ENCODE measurements at places on chromosomes 2 and 18.

- DNase-seq = no peak
These were observed 1.0 kb upstream of the ORC2 start for GRCh38 chr2:200964498-200964897.

GRCh38 chr2:101501443-101501842, 26.5 kb upstream of the RFX8 start:
- no peak for DNase-seq

- no peak for DNase-seq
These were observed 54.1 kb downstream of the CPO start for GRCh38 chr2:206993396-206993911.

GRCh38 chr2:237321746-237322145, 92.2 kb downstream of the COL6A3 start:
- no peak for DNase-seq

GRCh38 chr18:35592298-35592697, 10.8 kb downstream of the GALNT1 start:
- peak; percentile 33 for DNase-seq

DNA sequence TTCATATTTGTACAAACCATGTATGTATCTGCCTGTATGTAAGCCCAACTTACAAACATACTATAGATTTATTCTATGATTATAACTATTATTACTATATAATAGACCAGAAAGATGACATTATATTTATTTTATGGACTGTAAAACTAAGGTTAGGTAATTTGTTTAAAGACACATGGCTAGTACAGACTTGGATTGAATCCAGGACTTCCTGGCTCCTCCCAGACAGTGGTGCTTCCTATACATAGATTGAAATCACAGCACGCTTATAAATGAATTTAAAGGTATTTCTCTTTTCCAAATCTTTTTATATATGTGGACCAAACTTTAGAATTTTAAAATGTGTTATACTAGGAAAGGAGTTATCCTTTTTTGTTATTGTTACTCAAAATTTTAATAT, 151.6 kb upstream of the MYO3B start:
- no peak for DNase-seq

DNA sequence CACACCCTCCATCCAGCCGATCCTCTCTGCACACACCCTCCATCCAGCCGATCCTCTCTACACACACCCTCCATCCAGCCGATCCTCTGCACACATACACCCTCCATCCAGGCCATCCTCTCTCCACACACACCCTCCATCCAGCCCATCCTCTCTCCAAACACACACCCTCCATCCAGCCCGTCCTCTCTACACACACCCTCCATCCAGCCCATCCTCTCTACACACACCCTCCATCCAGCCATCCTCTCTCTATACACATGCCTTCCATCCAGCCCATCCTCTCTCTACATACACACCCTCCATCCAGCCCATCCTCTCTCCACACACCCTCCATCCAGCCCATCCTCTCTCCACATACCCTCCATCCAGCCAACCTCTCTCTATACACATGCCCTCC, 83.1 kb downstream of the EIPR1 start:
- no peak for DNase-seq

GRCh38 chr2:158893026-158893425, 75.4 kb upstream of the TANC1 start:
- DNase-seq = no peak

DNA sequence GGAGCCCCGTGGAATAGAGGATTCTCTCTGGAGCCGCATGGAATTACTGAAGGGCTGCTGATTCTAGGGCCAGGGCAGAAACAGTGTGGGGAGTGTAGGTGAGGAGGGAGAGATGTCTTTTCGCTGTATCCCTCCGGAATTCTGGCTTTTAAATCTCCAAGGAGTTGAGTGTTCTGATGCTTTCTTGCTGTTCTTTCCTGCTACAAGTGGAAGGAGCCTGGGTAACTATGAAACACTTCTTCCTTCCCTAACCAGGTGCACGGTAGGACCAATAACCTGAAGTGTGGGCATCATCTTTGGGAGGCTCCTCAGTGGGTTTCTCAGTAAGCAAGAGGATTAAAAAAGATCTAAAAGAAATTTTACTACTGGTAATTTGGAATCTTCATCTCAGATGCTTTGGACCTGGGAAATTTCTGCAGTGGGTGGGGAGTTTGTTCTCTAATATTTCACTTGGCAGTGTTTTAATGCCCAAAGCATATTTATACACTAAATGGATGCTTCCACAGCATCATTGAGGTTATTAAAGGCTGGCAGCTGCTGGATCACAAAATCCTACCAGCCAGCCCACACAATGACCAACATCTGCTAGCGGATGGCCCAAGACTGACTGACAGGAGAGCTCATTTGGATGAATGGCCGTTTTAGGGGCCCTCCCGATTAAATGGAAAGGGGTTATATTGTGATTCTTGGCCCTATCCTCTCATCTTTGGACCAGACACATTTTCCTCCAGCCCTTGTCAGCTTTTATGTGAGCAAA, 2.1 kb downstream of the EML6 start:
- DNase-seq = no peak

- DNase-seq = no peak
These were observed 3.1 kb downstream of the KDSR start for GRCh38 chr18:63363951-63364350.

GRCh38 chr2:161096336-161096735, 63.9 kb upstream of the TANK start:
- DNase-seq = no peak

- no peak for DNase-seq
These were observed 6.0 kb upstream of the STK39 start for GRCh38 chr2:168253379-168253778.

- DNase-seq = no peak
These were observed 1.0 kb downstream of the GAREM2 start for GRCh38 chr2:26173776-26174482.

GRCh38 chr2:216274194-216274840, 98.0 kb downstream of the MARCHF4 start:
- DNase-seq = no peak

DNA sequence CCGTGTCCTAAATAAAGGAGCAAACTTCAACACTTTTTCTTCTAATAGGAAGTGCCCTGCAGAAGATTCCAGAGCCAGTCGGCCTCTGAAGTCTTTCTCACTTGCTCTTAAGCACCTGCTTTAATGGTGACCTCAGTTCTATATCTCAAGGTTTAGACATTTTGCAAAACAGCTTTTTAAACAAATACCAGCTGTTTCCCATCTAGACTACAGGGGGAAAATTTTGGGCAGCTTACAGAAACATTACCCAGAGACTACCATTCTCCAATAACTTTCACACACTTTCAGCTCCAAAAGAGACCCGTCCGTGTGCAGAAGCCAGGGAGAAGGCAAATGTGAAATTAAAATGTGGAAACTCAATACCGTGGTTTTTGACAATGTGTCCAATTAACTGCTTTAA, 285.3 kb upstream of the CCDC68 start:
- DNase-seq = no peak

DNA sequence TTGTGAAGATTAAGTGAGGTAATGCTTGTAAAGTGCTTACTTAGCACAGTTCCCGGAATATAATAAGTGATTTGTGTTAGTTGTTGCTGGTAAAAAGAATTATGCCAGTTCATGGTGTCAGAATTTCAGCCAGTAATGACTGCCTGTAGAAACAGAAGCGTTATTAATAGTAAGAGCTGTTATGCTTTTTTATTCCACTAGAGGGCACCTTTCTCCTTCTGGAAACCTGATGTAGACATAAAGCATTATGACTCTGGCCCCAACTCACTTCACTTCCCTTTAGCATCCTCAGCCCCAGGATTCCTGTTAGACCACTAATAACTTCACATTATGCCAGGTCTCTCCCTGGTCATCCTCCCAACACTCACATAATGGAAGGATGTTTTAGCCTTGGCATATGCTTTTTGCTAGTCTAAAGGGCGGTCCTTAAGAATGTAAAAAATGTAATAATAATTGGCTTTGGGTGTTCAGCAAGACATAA, 34.9 kb downstream of the C18orf54 start:
- peak; percentile 56 for DNase-seq

DNA sequence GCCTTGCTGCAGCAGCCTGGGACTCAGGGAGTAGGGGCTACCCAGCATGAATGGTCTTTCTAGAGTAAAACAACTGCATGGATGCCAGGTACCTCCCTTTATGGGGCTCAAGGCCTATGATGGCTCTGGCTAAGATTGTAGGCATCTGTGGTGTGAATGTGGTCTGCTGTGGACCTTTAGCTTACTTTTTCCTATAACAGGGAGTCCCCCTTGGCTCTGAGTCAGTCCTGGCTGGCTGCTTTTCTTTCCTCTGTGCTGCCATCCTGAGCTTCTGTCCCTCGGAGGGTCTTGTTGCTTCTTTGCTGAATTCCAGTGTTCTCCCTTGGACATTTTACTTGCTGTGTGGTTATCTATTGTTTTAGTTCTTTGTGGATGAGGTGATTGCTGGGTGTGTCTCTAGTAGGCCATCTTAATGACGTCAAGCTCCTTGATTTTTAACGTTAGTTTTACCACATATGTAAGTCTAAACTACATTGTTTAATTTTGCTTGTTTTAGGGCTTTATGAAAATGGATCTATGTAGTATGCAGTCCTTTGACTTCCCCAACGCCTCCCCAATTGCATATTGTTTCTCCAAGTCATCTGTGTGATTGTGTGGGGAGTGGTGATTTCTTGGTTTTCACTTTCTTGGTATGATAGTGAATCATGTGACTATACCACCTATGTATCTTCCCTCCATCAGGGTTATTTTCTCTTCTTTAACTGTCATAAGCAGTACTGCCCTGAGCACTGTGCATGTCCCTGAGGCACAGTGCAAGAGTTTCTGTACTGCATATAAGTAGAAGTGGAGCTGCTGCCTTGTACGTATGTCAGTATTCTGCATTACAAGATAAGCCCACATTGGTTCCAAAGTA, 92.4 kb downstream of the NCK2 start:
- DNase-seq = no peak

- peak; percentile 14 for DNase-seq
These were observed 487.4 kb upstream of the ZEB2 start for GRCh38 chr2:145007093-145007959.

Data from CD14-positive monocyte (primary cell).